IMR-90 (cell line): ENCODE measurements at places on chromosomes 6 and 20. TPM values are rescaled to one million over a fixed set of nuclear protein-coding genes. Genes with fewer than 3 reads are reported as not detected.

MCHR2 gene
- not detected in 2 replicates for total RNA-seq

IMPG1 gene
- total RNA-seq = not detected in 2 replicates

PPP1R3G gene
- under 0.01 and 0.18 TPM in 2 replicates for total RNA-seq

C2 gene
- total RNA-seq = under 0.01 and 0.18 TPM in 2 replicates

LRP11 gene
- 63.8 and 74.7 TPM in 2 replicates for total RNA-seq

GRM1 gene
- total RNA-seq = not detected in 2 replicates

SLC22A1 gene
- 0.28 TPM in 1 of 2 replicates, not detected in the other for total RNA-seq

PRICKLE4 gene
- total RNA-seq = not detected in 2 replicates
